ENCODE measurements at places on chromosomes 11 and 22.

- no peak overlapping the region for H3K27ac ChIP-seq
- no peaks in the 10 kb centered on the region for H3K4me1 ChIP-seq
- peaks cover 16% of the 10 kb centered on the region for H3K36me3 ChIP-seq
- H3K4me3 ChIP-seq: no peak overlapping the region
- DNase-seq: no peak
Measured at GRCh38 chr11:71470946-71471345, 17.9 kb downstream of the NADSYN1 start.

DNA sequence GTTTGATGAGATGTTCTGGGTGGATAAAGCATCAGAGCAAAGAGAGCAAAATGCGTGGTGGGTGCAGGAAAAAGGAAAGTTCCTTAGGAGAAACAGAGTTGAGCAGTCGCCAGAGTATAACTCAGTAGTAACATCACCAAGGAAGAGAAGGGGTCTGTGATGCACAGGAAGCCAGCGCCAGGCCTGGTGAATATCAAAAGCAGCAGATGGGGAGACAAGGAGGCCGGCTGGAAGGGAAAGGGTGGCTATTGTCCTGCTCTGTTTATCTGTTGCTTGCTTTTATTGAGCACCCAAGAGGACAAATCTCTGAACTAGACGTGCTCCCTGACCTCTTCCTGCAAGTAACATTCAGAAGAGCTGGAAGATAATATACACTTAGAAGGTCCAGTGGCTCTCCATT, 52.7 kb upstream of the GRAMD1B start:
- peak; percentile 13 for DNase-seq
- H3K27me3 ChIP-seq: no peaks in the 10 kb centered on the region
- no peaks in the 10 kb centered on the region for H3K36me3 ChIP-seq
- no peak overlapping the region for H3K27ac ChIP-seq
- peaks cover 21% of the 10 kb centered on the region for H3K4me1 ChIP-seq

- H3K27me3 ChIP-seq: no peaks in the 10 kb centered on the region
- DNase-seq: no peak
- H3K27ac ChIP-seq: peak overlapping the region; percentile 93
- no peak overlapping the region for H3K4me3 ChIP-seq
- peaks cover 91% of the 10 kb centered on the region for H3K4me1 ChIP-seq
Measured at GRCh38 chr11:121464352-121464946, 11.7 kb upstream of the SORL1-AS1 start.

DNA sequence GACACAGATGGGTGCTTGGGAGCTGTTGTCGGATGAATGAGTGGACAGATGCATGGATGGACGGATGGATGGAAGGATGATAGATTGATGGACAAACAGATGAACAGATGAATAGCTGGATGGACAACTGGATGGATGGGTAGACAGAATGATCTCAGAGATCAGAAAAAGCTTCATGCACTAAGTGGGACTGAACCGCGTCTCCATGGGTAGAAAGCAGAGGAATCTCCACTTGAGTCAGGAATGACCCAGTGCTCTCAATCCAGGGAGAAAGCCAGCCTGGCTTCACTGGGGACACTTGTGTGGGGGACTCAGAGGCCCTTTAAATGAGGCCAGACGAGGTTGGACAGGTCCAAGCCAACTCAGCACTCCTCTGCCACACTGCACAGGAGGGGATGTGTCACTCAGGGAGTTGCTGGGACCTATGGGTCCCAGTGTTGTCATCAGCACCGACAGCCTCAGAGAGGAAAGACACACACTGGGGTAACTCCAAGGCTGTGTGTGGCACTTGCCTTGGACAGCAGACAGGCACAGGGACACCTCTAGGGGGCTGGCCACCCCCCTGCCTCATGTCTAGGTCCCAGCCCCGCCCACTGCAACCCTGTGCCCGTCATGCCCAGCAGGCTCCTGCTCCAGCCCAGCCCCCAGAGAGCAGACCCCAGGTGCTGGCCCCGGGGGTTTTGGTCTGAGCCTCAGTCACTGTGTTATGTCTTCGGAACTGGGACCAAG, 5.6 kb downstream of the IGLL5 start:
- no peaks in the 10 kb centered on the region for H3K36me3 ChIP-seq
- H3K27me3 ChIP-seq: peaks cover 96% of the 10 kb centered on the region

DNA sequence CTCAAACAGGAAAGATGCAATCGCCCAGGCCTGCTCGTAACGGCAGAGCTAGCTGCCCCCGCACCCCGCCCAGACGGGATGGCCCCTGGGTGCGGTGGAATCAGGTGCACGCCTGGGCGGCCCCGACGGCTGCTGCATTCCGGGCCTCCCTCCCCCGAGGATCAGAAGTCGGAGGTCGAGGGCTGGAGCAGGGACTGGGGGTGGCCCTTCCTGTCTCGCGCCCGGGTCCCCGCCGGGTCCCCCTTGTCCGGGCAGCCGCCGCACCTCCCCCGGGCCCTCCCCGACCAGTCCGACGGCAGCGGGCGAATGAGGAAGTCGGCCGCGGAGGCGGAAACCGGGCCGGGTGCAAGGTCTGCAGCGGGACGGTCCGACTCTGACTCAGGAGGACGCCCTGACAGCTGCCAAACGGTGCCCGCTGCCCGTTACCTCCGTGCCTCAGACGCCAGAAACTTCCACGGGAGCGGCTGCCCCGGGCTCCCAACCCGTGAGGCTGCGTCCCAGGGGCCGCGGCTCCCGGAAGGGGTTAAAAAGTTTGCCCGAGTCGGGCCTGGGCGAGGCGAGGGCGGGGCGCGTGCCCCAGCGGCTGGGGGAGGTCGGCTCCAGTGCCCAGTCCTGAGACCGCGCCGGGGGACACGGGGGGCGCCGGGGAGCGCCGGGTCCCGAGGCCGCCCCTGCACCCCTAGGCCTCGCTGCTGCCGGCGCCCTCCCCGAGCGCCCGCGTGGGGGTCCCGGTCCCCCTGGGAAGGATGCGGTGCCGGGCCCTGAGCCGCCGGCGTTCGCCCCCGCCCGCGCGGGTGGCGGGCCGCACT, 663 bp downstream of the MYH9 start:
- peaks cover 29% of the 10 kb centered on the region for H3K4me1 ChIP-seq
- no peaks in the 10 kb centered on the region for H3K36me3 ChIP-seq
- peak overlapping the region; percentile 66 for H3K27ac ChIP-seq
- H3K27me3 ChIP-seq: no peaks in the 10 kb centered on the region
- peak overlapping the region; percentile 97 for H3K4me3 ChIP-seq
- DNase-seq: peak; percentile 38

GRCh38 chr11:119342023-119342300, 1.3 kb upstream of the C1QTNF5 start:
- H3K36me3 ChIP-seq: no peaks in the 10 kb centered on the region
- no peak overlapping the region for H3K27ac ChIP-seq
- DNase-seq: no peak
- peaks cover 32% of the 10 kb centered on the region for H3K4me1 ChIP-seq
- peaks cover 48% of the 10 kb centered on the region for H3K27me3 ChIP-seq

- no peak for DNase-seq
- H3K4me3 ChIP-seq: peak overlapping the region; percentile 74
- H3K27me3 ChIP-seq: no peaks in the 10 kb centered on the region
- peaks cover 7% of the 10 kb centered on the region for H3K4me1 ChIP-seq
Measured at GRCh38 chr11:803770-804598, 1.0 kb downstream of the PIDD1 start.

- no peaks in the 10 kb centered on the region for H3K36me3 ChIP-seq
- no peaks in the 10 kb centered on the region for H3K4me1 ChIP-seq
- no peak overlapping the region for H3K4me3 ChIP-seq
- H3K27me3 ChIP-seq: no peaks in the 10 kb centered on the region
Measured at GRCh38 chr11:2118677-2119076, 20.5 kb downstream of the IGF2 start.

GRCh38 chr11:108559340-108559739, 34.2 kb downstream of the EXPH5 start:
- no peak for DNase-seq
- no peak overlapping the region for H3K27ac ChIP-seq
- H3K4me3 ChIP-seq: no peak overlapping the region
- H3K4me1 ChIP-seq: no peaks in the 10 kb centered on the region

GRCh38 chr11:93279851-93280347, 50.6 kb upstream of the DEUP1 start:
- no peak overlapping the region for H3K27ac ChIP-seq
- H3K27me3 ChIP-seq: no peaks in the 10 kb centered on the region
- H3K4me1 ChIP-seq: no peaks in the 10 kb centered on the region
- no peak overlapping the region for H3K4me3 ChIP-seq

GRCh38 chr11:67345920-67346819, 7.2 kb downstream of the POLD4 start:
- H3K36me3 ChIP-seq: no peaks in the 10 kb centered on the region
- peak; percentile 73 for DNase-seq
- no peaks in the 10 kb centered on the region for H3K4me1 ChIP-seq
- H3K27me3 ChIP-seq: no peaks in the 10 kb centered on the region

DNA sequence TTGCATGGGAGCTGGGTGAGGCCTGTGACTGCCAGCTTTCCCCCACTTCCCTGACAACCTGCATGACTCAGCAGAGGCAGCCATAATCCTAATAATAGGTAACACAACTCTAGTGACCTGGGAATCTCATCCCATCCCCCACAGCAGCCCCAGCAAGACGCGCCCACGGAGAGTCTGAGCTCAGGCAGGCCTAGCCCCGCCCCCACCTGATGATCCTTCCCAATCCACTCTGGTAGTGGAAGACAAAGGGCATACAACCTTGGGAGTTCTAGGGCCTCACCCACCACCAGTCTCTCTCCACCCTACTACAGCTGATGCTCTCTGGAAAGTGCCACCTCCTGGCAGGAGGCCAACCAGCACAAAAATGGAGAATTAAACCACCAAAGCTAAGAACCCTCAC, 60.3 kb downstream of the CWF19L2 start:
- no peaks in the 10 kb centered on the region for H3K27me3 ChIP-seq
- DNase-seq: peak; percentile 67
- peak overlapping the region; percentile 67 for H3K27ac ChIP-seq
- no peak overlapping the region for H3K4me3 ChIP-seq
- peaks cover 10% of the 10 kb centered on the region for H3K4me1 ChIP-seq

DNA sequence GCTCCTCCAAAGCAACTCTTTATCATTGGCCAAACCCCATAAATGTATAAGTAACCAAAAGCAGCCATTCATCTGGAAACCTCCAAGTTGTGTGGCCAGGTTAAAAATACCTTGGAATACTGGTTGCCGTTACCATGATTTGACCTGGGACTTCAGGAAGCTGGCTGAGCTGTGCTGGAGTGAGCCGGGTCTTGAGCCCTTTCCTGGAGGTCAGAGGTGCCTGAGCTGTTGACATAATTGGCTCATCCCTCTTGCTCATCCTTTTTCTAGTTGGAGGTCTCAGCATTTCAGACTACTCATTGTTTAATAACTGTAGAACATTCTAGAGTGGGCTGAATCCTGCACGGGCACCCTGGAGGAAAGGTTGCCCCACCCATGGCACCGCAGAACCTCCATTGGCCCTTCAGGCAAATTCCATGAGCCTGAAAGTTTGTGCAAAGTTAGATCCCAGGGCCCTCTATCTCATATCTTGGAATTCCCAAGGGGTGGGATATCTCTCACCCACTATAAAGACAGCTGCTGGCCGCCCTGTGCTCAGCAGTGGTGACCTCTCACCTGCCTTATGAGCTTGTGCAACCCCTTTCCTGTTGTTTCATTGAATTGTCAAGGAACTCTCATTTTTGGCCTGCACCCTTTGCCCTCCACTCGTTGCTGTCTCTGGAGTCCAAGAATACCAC, 77.0 kb downstream of the C22orf31 start:
- DNase-seq: no peak
- no peaks in the 10 kb centered on the region for H3K27me3 ChIP-seq
- no peaks in the 10 kb centered on the region for H3K36me3 ChIP-seq
- H3K27ac ChIP-seq: no peak overlapping the region
- H3K4me1 ChIP-seq: peaks cover 58% of the 10 kb centered on the region

- no peak overlapping the region for H3K4me3 ChIP-seq
- no peaks in the 10 kb centered on the region for H3K36me3 ChIP-seq
- H3K27ac ChIP-seq: no peak overlapping the region
- no peaks in the 10 kb centered on the region for H3K4me1 ChIP-seq
- H3K27me3 ChIP-seq: no peaks in the 10 kb centered on the region
Measured at GRCh38 chr11:11743216-11743615, 98.6 kb upstream of the USP47 start.

- H3K27ac ChIP-seq: no peak overlapping the region
- DNase-seq: no peak
- H3K4me1 ChIP-seq: peaks cover 11% of the 10 kb centered on the region
- no peaks in the 10 kb centered on the region for H3K36me3 ChIP-seq
- peak overlapping the region; percentile 72 for H3K4me3 ChIP-seq
Measured at GRCh38 chr11:121721961-121722360, 269.2 kb upstream of the SORL1-AS1 start.

GRCh38 chr11:79699246-79699645, 258.4 kb upstream of the TENM4 start:
- no peak overlapping the region for H3K27ac ChIP-seq
- H3K4me3 ChIP-seq: no peak overlapping the region
- no peaks in the 10 kb centered on the region for H3K36me3 ChIP-seq
- no peaks in the 10 kb centered on the region for H3K4me1 ChIP-seq
- no peaks in the 10 kb centered on the region for H3K27me3 ChIP-seq

DNA sequence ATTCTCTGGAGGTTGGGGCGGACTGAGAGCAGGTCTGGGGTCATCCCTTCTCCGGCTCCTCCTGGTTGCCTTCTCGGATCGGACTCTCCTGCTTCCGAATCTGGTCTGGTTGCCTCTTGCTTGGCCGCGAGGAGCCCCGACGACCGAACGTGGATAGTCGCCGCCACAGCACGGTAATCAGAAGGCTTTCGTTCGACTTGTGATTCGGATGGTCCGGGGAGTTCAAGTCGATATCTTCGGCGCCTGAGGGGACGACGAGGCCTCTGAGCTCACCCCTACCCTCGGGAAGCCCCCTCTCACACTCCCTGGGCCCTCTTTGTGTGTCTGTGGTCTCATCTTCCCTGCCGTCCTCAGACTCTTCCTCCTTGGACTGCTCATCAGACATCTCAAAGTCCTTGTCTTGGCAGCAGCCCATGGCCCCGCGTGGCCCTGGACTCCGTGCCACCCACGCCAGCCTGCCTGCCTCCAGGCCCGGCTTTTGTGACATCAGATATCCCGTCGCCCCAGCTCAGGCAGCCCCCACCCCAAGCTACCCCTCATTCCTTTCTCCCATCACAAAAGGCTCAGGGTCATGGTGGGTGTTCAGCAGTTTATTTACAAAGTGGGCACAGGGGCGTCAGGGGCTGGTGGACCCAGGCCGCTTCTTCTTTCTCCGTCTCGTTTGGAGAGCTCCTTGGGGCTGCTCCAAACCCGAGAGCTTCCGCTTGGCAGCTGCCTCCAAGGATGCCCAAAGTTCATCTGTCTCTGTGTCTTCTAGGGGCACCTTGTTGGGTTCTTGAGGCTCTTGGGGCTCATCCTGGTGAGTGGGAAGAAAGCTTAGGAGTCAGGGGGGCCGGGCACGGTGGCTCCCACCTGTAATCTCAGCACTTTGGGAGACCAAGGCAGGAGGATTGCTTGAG, at the start of gene TEX54:
TEX54 (minus strand) TSS at position 506 of the 899 bp plus-strand sequence.
- H3K4me3 ChIP-seq: peak within 1 kb of the TSS; percentile 93
- peak within 1 kb of the TSS; percentile 96 for H3K27ac ChIP-seq
- H3K27me3 ChIP-seq: no peaks in the 10 kb centered on the region
- H3K4me1 ChIP-seq: peaks cover 14% of the 10 kb centered on the region
